Globus pallidus (tissue), 1 donor: ENCODE measurements at places on chromosomes 16 and 17.

- no peak for DNase-seq
Measured at GRCh38 chr17:50211249-50212120, 10.1 kb upstream of the COL1A1 start.

DNA sequence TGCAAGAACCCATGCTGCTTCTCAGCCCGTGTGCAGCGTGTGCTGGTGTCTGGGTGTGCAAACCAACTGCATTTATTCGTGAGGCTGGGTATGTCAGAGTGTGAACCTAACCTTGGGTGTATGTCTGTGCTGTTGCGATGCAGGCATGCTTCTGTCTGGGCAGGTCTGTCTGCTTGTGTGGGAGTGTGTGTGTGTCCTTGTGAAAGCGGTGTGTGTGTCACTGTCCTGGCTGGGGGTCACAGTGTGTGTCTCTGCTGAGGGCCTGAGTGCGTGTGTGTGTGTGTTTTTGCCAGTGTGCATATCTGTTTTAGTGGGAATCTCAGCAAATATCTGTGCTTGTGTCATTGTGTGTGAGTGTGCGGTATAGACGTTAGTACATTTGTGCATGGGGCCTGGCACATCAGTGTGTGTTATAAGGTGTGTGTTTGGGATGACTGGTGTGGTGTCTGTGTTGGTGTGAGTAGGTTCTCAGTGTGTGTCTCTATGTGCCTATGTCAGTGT is 121.8 kb downstream of the CYLD start:
- no peak for DNase-seq

- DNase-seq = no peak
Measured at GRCh38 chr17:5864741-5865657, 205.2 kb upstream of the WSCD1 start.

DNA sequence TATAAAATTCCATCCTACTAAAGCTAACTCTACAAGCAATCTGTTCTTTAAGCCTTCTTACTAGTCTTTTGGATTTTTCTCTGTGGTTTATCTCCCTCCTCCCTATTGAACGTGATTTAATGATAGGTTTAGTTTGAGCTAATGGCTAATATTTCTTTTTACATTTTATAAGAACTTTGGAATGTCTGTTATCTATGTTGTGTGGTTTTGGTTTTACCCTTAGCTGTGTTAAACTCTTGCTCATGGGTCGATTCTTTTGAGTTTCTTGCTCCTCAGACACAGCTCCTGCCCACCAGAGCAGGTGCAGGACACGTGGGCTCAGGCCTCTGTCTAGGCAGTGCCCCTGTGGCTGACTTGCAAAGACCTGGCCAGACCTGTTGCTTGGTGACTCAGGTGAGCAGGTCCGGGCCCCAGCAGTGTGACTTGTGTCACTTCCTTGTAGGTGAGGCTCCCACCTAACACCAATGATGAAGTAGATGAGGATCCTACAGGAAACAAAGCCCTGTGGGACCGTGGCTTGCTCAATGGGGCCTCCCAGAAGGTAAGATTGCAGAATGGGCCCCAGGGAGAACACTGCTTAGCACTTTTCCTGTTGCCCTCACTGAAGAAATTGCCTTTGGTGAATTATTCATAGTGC is 45.1 kb downstream of the SF3B3 start:
- DNase-seq = no peak

DNA sequence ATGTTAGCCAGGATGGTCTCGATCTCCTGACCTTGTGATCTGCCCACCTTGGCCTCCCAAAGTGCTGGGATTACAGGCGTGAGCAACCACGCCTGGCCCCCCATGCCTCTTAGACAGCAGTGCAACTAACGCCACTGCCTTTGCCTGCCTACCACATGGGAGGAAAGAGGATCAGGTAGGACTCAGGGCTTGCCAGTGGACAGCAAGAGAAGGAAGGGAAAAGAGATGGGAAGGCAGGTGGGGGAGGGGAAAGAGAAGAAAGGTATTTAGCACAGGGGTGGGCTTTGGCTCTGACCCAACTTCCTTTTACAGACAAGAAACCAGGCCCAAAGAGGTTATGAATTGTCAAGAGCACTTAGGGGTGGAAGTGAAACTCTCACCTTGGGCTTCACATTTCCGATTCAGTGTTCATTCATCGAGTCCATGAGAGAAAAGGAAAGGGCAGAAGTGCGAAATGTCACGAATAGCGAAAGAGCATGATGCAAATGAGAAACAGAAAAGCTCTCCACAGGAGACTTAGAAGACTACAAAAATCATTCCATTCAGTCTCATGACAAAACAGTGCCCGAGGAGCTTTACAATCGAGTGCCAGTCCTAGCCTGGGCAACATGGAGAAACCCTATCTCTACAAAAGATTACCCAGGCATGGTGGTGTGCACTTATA is 36.4 kb downstream of the CDK5R1 start:
- DNase-seq = no peak

GRCh38 chr17:65235284-65235683 is 98.1 kb downstream of the RGS9 start:
- DNase-seq = no peak

DNA sequence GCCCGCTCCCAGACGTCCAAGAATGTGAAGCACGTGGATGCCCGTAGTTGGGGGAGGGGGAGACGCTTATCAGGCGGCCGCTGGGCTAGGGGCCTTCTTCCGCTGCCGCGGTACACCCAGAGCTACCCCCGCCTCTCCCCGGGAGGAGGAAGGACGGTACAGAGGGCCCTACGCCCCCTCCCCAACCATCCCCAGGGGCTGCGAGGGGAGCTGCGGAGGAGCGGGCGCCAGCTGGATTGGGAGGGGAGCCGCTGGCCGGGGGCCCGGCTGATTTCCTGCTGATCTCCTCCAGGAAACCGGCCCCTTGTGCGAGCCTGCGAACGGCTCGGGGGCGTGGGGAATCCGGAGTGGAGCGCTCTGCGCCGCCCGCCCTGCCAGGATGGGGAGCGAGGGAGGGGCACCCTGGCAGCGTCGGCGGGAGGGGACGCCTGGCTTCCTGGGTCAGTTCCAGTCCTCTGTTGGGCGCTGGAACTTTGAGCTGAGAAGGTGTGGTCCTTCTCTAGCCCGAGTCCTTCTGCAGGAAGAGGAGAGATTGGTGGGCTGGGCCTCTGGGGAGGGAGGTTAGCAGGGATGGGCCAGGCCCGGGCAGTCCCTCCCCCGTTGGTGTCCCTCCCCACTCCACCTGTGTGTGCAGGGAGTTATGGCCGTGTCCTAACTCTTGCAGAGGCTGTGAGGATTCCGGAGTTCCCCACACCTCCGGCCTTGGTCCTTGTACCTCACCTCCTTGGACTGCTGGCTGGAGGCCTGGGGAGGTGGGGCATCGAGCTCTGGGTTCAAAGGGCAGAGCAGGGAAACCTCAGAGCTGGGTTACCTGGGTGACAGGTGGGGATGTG is 19.2 kb downstream of the GJD3 start:
- no peak for DNase-seq

- no peak for DNase-seq
Measured at GRCh38 chr17:72565006-72565405, 444.2 kb downstream of the SOX9 start.

- DNase-seq = no peak
Measured at GRCh38 chr17:79784353-79785016, 6.5 kb downstream of the CBX2 start.

- DNase-seq = peak; percentile 71
Measured at GRCh38 chr16:73713778-73714495, 582.7 kb upstream of the PSMD7 start.

DNA sequence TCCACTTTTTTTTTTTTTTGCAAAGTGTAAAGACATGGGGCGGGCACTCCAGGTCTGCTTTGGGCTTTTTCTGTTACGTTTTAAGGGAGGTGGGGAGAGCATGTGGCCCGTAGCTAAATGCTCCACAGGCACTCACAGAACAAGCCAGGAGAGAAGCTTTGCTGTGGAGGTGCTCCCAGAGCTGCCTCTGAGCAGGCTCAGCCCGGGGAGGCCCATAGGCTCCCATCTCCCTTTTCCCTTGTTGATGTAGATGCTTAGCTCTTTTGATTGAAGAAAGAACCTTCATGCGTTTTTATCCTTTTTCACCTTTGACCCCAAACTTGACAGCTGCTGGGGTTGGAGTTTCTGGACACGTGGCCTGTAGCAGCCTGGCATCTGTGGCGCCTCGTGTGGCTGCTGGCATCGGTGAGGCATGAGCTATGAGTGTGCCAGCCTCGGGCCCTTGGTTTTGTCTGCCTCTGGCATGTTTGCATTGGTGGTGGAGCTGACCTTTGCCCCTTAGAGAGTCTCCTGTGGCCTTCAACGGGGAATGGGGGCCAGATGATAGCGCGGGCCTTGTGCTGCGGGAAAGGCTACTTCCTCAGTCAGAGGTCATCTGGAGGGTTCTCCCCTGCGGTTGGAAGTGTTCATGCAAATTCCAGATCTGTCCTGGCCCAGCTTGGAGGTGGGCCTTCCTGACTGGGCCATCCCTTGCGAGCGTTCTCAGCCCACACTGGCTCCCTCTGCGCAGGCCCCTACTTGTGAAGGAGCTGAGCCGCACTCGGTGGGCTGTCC is 20.0 kb upstream of the IL17C start:
- no peak for DNase-seq

GRCh38 chr17:45651145-45651709 is 132.9 kb upstream of the CRHR1 start:
- DNase-seq = no peak

DNA sequence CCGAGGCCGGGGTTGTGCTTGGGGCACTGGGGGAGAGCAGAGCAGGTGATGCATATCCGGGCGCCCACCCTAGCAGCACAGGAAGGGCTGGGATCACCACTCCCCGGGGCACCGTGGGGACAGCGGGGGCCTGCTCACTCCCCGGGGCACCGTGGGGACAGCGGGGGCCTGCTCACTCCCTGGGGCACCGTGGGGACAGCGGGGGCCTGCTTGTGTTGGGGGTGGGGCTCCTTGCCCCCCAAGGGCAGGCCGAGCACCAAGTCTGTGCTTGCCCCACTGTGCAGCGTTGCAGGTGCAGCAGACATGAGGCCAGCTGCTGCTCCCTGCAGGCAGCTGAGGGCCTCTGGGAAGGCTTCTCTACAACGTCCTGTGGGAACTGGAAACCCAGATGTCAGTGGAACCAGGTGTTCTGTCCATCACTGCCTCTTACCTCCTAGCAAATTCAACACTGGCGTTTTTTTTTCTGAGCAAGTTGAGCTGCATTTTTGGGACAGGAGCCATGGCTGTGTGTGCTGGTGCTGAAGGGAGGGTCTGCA is 25.0 kb upstream of the ZNF750 start:
- DNase-seq = no peak

GRCh38 chr17:4174556-4174955 is 31.6 kb downstream of the CYB5D2 start:
- no peak for DNase-seq

DNA sequence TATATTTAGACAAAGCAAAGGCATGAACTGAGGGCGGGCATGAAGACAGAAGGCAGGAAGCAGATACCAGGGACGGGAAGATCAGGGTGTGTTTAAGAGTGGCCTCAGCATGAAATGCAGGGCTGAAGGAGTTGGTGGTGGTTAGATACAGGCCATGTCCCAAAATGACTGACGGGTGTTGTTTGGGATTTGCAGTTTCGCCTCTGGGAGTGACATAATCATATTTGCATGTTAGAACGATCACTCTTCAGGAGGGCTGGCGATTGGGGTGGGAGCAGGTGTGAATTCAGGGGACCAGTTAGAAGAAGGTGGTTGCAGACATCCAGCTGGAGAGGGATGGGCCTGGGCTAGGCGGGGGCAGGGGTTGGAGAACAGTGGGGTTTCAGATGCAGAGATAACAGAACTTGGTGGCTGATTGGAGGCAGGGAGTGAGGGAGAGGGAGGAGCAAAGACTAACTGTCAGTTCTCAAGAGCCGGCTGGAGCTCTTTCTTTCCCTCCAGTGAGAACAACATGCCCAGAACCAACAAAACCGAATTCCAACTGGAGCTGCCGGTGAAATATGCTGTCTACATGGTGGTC is 27.2 kb upstream of the ITGAX start:
- no peak for DNase-seq

DNA sequence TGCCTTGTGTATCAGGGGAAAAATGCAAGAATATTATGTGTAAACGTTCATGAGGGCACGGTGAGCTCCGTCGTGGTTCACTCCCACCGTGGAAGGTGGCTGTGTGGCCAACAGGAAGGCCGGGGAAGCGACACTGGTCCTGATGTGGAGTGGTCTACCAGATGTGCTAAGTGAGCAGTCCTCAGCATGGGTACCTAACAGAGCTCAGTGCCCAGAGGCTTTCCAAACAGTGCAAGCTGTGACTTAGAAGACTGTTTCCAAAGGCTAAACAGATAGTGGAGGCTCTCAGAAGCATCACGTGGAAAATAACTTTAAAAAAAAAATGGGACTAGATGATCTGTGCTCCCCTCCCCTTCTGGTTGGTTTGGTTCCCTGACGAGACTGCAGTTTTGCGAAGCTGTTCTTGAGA is 199.3 kb upstream of the CHMP6 start:
- no peak for DNase-seq

DNA sequence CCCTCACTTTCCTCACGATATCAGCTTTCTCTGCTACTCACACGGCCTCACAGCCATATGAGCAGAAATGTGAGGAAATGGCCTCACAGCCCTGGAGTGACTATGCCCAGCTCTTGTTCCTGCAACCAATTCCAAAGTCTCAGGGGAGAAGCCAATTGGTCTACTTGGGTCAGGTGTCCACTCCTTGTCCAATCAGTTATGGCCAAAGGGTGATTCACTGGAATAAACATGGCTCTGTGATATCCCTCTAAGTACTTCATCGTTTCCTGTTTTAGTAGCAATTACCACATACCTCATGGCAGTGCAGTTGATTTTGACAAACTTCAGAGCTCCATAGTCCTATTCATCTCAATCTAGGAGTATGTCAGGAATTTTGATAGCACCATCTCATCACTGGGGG is 195.4 kb downstream of the KATNIP start:
- no peak for DNase-seq

DNA sequence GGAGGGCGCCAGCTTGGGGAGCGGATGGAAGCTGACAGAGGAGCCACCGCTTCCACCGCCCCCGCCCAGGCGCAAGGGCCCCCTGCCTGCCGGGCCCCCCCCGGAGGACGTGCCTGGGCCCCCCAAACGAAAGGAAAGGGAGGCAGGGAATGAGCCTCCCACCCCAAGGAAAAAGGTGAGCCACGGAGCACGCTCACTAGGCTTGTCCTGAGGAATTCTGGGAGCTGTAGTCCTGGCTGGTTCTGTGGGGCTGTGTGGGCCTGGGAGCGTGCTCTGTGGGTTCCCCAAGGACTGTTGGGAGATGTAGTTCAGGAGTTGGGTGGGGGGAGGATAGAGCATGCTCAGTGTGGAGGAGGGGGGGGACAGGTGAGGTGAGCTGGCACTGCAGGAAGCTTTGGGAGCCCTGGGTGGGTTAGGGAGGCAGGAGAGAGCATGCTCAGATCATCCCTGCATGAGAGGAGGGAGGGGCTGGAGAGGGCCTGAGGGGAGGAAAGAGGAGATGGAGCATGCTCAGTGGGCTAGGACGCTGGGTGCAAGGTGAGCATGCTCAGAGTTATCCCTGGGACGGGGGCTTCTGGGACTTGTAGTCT is 4.5 kb downstream of the FBXL19 start:
- peak; percentile 68 for DNase-seq

DNA sequence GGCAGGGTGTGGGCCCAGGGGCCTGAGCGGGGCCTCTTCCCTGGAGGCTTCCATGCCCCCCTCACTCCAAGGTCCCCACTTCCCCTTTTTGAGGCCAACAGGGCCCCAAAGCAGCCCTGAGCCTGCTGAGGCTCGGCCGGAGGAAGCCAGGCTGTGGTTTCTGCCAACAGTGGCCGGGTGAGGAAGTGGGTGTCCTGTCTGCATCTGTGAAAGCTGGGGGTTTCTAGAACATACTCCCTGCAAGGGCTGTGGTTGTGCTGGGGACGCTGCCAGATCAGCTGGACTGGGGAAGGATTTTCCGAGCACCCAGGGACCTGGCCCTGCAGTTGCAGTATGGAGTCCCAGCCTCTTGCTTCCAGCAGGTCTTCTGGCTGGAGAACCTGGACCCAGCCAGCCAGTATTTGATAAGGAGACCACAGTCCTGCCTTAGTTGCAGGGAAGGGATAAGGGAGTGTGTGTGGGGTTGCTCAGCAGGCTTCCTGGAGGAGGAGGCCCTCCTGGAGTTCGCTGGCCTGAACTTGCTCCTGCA is 15.7 kb downstream of the ADCY7 start:
- DNase-seq = peak; percentile 76
